Sigmoid colon (tissue), 7 donors: ENCODE measurements at places on chromosomes 2 and 18. TPM values are rescaled to one million over a fixed set of nuclear protein-coding genes. Genes with fewer than 3 reads are reported as not detected.

DNA sequence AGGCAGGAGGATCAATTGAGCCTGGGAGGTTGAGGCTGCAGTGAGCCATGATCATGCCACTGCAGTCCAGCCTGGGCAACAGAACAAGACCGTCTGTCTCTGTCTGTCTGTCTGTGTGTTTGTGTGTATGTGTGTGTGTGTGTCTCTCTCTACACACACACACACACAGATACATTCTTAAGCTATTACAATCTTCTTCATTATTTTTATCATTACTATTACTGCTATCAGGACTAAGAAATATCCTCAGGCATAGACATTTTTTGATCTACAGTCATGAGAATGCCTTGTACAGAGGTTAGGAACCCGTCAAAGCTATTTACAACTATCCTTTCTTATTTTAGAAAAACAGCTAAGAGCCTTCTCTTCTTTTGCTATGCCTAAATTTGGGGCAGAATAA lies 207.4 kb downstream of the NEDD4L start:
- peaks cover 90% of the 10 kb centered on the region for H3K4me1 ChIP-seq
- H3K36me3 ChIP-seq: no peaks in the 10 kb centered on the region
- peak overlapping the region; percentile 50 for H3K27ac ChIP-seq
- DNase-seq: no peak

G6PC2 gene
- 0.60 TPM for polyA plus RNA-seq

DNA sequence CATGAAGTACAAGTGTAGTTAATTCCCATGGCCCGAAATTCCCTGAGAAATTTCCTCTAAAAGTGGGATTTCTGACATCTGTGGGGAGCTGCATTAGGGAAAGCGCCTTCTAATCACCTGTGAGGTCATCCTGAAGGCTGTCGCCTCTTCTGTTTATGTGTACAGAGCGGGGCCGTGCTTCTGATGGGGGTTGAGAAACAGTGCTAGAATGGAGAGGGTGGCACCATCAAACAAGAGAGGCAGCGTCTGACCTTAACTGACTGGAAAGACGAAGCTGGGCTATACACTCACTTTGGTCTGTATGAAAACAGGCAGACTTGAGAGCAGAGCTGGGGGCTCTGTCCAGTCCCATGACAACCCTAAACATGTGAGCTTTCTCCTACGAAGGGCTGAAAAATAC lies 44.2 kb upstream of the DNMT3A start:
- no peaks in the 10 kb centered on the region for H3K36me3 ChIP-seq
- H3K4me3 ChIP-seq: no peak overlapping the region
- H3K4me1 ChIP-seq: no peaks in the 10 kb centered on the region
- no peak overlapping the region for H3K27ac ChIP-seq

GRCh38 chr2:14633461-14634181 lies 1.1 kb downstream of the LRATD1 start:
- no peaks in the 10 kb centered on the region for H3K36me3 ChIP-seq
- H3K4me1 ChIP-seq: peaks cover 36% of the 10 kb centered on the region
- H3K4me3 ChIP-seq: peak overlapping the region; percentile 62
- DNase-seq: peak; percentile 67

GRCh38 chr2:30372826-30373225 lies 74.2 kb upstream of the LCLAT1 start:
- H3K27me3 ChIP-seq: no peaks in the 10 kb centered on the region
- DNase-seq: no peak
- H3K36me3 ChIP-seq: no peaks in the 10 kb centered on the region
- no peak overlapping the region for H3K4me3 ChIP-seq
- H3K4me1 ChIP-seq: no peaks in the 10 kb centered on the region

- H3K36me3 ChIP-seq: no peaks in the 10 kb centered on the region
- H3K4me1 ChIP-seq: peaks cover 13% of the 10 kb centered on the region
- peak overlapping the region; percentile 6 for H3K27ac ChIP-seq
- H3K27me3 ChIP-seq: no peaks in the 10 kb centered on the region
- H3K4me3 ChIP-seq: no peak overlapping the region
- no peak for DNase-seq
Measured at GRCh38 chr2:43210125-43210466, 16.3 kb downstream of the ZFP36L2 start.

GRCh38 chr2:235413064-235413463 lies 80.8 kb upstream of the AGAP1 start:
- no peak for DNase-seq
- H3K4me3 ChIP-seq: no peak overlapping the region
- H3K27ac ChIP-seq: no peak overlapping the region
- H3K4me1 ChIP-seq: no peaks in the 10 kb centered on the region
- no peaks in the 10 kb centered on the region for H3K36me3 ChIP-seq
- no peaks in the 10 kb centered on the region for H3K27me3 ChIP-seq

GRCh38 chr18:7023063-7023580 lies 94.5 kb downstream of the LAMA1 start:
- H3K36me3 ChIP-seq: no peaks in the 10 kb centered on the region
- no peak for DNase-seq
- no peak overlapping the region for H3K4me3 ChIP-seq
- no peak overlapping the region for H3K27ac ChIP-seq

DNA sequence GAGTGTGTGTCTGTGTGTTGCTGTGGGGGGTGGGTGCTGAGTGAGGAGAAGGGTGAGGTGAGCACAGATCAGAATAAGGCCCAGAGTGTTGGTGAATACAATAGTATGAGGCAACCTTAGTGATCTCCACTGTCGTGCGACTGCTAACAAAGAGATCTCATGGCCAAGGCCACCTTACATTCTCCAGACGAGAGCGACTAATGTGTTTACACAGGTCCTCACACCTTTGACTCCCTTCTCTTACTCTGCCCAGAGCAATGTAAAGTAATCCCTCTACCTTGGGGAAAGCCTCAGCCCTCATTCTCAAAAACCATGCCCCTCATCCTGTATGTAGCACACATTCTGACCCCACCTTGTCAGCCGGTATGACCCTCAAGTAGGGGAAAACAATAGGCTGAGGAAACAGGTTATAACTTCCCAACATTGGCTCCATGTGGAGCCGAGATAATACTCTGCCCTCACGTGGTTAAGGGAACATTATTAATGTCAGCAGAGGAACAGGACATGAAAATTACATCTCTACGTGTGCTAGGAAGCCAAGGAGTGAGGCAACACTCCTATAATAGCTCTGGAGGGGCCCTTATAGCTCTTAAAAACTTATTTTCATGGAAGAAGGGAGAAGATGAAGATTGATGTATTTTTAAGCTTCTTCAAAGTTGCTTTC lies 323.0 kb upstream of the NT5C1B start:
- no peak overlapping the region for H3K4me3 ChIP-seq
- H3K27me3 ChIP-seq: no peaks in the 10 kb centered on the region
- H3K27ac ChIP-seq: no peak overlapping the region
- DNase-seq: no peak

PLEK gene
- polyA plus RNA-seq: 16.8 TPM

DNA sequence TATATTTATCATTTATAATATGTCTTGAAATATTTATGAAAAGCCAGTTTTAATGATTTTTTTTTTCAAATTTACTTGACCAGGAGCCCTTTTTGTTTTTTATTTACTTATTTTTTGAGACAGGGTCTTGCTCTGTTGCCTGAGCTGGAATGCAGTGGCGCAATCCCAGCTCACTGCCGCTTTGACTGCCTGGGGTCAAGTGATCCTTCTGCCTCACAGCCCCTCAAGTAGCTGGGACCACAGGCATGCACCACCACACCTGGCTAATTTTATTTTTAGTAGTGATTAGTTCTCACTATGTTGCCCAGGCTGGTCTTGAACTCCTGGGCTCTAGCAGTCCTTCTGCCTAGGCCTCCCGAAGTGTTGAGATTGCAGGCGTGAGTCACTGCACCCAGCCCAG lies 5.7 kb downstream of the EPB41L5 start:
- H3K4me1 ChIP-seq: no peaks in the 10 kb centered on the region
- no peak overlapping the region for H3K4me3 ChIP-seq
- no peak for DNase-seq
- no peaks in the 10 kb centered on the region for H3K36me3 ChIP-seq
- H3K27me3 ChIP-seq: no peaks in the 10 kb centered on the region

GRCh38 chr2:39881948-39882347 lies 102.9 kb upstream of the THUMPD2 start:
- no peak overlapping the region for H3K4me3 ChIP-seq
- no peaks in the 10 kb centered on the region for H3K4me1 ChIP-seq
- no peak overlapping the region for H3K27ac ChIP-seq
- H3K36me3 ChIP-seq: no peaks in the 10 kb centered on the region
- DNase-seq: no peak
- no peaks in the 10 kb centered on the region for H3K27me3 ChIP-seq

- no peaks in the 10 kb centered on the region for H3K27me3 ChIP-seq
- peaks cover 2% of the 10 kb centered on the region for H3K4me1 ChIP-seq
- H3K36me3 ChIP-seq: peaks cover 7% of the 10 kb centered on the region
- no peak overlapping the region for H3K27ac ChIP-seq
Measured at GRCh38 chr2:85390941-85391669, 19.1 kb downstream of the CAPG start.

GRCh38 chr2:3611589-3611988 lies 16.7 kb downstream of the COLEC11 start:
- DNase-seq: peak; percentile 28
- H3K4me1 ChIP-seq: no peaks in the 10 kb centered on the region
- no peak overlapping the region for H3K27ac ChIP-seq
- H3K36me3 ChIP-seq: no peaks in the 10 kb centered on the region
- H3K4me3 ChIP-seq: no peak overlapping the region

GRCh38 chr18:22332590-22332989 lies 85.1 kb downstream of the CTAGE1 start:
- DNase-seq: no peak
- H3K27ac ChIP-seq: no peak overlapping the region
- peaks cover 4% of the 10 kb centered on the region for H3K4me1 ChIP-seq
- H3K4me3 ChIP-seq: no peak overlapping the region
- H3K36me3 ChIP-seq: no peaks in the 10 kb centered on the region

DNA sequence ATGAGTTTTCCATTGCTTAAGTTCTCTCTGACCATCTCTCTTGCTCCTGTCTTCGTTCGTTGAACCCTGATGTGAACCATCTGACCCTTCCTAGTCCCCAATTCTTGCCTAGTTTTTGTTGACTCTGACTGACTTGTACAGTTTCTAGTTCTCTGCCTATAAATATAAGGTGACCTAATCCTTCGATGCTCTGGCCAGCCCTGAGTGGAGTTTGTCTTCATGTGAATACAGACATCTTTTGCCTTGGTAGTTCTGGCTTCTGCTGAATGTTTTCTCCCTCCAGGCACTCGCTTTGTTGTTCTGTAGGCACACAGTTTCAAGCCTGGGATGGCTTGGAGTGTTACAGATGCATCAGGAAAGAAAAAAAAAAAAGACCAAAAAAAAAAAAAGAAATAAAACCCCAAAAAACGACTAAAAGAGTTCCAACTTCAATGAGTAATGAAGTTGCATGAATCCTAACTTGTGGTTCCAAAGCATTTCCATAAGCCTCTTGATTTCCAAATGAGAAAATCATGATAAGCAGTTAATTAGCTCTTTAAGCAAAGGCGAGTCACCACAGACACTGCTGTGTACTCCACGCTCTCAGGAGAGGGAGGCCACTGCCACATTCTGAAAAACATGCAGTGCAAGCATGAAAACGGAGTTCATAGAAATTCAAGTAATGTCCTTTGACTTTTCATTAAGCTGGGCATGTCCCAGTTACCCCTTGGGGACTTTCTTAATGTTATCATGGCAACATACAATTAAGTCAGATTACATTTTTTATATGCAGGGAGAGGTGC lies 165.2 kb downstream of the TDRD15 start:
- H3K4me1 ChIP-seq: no peaks in the 10 kb centered on the region
- H3K27ac ChIP-seq: no peak overlapping the region
- no peaks in the 10 kb centered on the region for H3K27me3 ChIP-seq
- no peaks in the 10 kb centered on the region for H3K36me3 ChIP-seq
- no peak for DNase-seq
- no peak overlapping the region for H3K4me3 ChIP-seq

NCKAP5 gene
- polyA plus RNA-seq: 3.7 TPM

DNA sequence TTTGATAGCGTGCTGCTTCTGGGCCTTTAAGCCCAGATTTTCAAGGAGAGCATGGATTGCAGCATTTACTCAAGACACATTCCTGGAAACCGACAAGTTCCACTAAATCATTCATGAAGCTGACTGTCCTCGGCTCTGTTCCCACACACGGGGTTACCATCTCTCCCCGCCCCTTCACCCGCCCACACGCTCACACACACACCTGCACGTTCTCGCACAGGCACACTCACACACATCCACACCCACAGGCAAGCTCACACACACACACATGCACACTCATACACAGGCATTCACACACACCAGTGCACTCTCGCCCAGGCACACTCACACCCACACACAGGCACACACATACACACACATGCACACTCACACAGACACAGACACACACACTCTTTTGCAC lies 150.0 kb upstream of the AGAP1 start:
- H3K27ac ChIP-seq: no peak overlapping the region
- no peak for DNase-seq
- H3K36me3 ChIP-seq: no peaks in the 10 kb centered on the region
- no peaks in the 10 kb centered on the region for H3K4me1 ChIP-seq
- H3K4me3 ChIP-seq: no peak overlapping the region

- H3K36me3 ChIP-seq: no peaks in the 10 kb centered on the region
- H3K27ac ChIP-seq: no peak overlapping the region
- no peaks in the 10 kb centered on the region for H3K27me3 ChIP-seq
Measured at GRCh38 chr2:174112073-174112472, 136.3 kb downstream of the OLA1 start.
